ENCODE measurements at places on chromosomes 6 and 20. TPM values are rescaled to one million over a fixed set of nuclear protein-coding genes. Genes with fewer than 3 reads are reported as not detected.

SEMG1 gene
- total RNA-seq, result not detected

PDE7B gene
- total RNA-seq, result 41.9 TPM

MCHR2 gene
- total RNA-seq, result not detected

COL9A3 gene
- total RNA-seq, result 46.0 TPM

SYCP2 gene
- 0.20 TPM for total RNA-seq

CLIC5 gene
- total RNA-seq, result 0.25 TPM

MUC21 gene
- not detected for total RNA-seq

GNAS-AS1 gene
- 0.49 TPM for total RNA-seq

TFAP2B gene
- not detected for total RNA-seq

Data from cardiac ventricle fibroblast (primary cell).